ENCODE measurements at places on chromosomes 16 and 17. TPM values are rescaled to one million over a fixed set of nuclear protein-coding genes. Genes with fewer than 3 reads are reported as not detected.

DNA sequence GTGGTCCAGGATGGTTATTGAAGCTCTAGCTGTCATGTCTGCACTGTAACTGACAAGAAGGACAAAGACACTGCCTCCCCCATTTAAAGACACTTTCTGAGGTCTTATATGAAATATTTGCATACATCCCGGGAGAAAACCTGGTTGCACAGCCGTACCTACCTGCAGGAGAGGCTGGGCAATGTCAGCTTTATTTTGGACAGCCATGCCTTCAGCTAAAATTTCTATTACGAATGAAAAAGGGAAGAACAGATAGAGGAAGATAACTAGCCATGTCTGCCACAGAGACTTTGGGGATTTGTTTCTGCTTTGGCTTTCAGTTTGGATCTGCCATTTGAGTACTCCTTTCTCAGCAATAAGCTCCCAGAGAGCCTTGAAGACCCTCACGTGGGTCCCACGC is 19.0 kb downstream of the SLC7A6 start:
- peaks cover 9% of the 10 kb centered on the region for H3K4me1 ChIP-seq
- no peak overlapping the region for H3K4me3 ChIP-seq

DNA sequence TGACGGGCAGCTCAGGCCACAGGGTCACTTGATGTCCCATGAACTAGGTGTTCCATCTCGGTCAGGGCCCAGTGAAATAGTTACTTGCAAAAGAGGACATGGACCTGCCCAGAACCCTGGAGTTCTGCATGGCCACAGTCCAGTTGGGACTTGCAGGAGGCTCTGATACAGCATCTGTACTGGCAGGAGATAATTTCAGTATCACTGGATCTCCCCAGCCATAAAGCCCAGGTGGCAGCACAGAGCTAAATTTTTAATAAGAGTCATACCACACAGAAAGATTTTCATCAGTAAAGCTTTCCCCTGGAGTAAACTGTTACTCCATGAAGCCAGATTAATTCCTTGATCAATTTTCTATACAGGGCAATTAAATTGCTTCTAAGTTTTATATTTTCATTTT is 18.0 kb upstream of the SLC16A5 start:
- H3K4me1 ChIP-seq = peaks cover 5% of the 10 kb centered on the region
- no peaks in the 10 kb centered on the region for H3K27me3 ChIP-seq
- no peaks in the 10 kb centered on the region for H3K36me3 ChIP-seq

DNA sequence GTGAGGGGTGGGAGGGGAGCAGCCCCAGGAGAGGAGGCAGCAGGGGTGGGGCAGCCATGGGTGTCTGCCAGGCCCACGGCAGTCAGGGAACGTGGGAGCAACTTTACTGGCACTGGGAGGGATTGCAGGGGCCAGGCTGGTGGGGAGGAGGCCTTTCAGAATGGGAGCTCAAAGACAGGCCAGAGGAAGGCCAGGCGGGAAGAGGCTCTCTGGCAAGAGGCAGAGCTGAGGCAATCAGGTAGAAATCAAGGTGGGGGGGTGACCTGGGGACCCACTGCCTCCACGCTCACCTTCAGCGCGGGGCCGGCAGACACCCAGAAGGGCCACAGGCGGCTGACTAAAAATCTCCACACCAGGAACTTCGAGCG is 11.9 kb upstream of the GSE1 start:
- no peak overlapping the region for H3K4me3 ChIP-seq
- no peaks in the 10 kb centered on the region for H3K36me3 ChIP-seq
- DNase-seq = no peak
- H3K27ac ChIP-seq = no peak overlapping the region
- peaks cover 14% of the 10 kb centered on the region for H3K4me1 ChIP-seq

GRCh38 chr16:19963301-19963700 is 78.7 kb upstream of the GPRC5B start:
- H3K36me3 ChIP-seq = no peaks in the 10 kb centered on the region
- no peak overlapping the region for H3K4me3 ChIP-seq
- H3K4me1 ChIP-seq = no peaks in the 10 kb centered on the region
- H3K27ac ChIP-seq = no peak overlapping the region
- no peaks in the 10 kb centered on the region for H3K27me3 ChIP-seq
- DNase-seq = no peak

GRCh38 chr16:84948851-84949610 is 62.3 kb downstream of the ZDHHC7 start:
- H3K27me3 ChIP-seq = peaks cover 3% of the 10 kb centered on the region
- DNase-seq = no peak
- H3K27ac ChIP-seq = no peak overlapping the region
- H3K36me3 ChIP-seq = no peaks in the 10 kb centered on the region

GRCh38 chr16:19356024-19356952 is 61.4 kb upstream of the TMC5 start:
- no peaks in the 10 kb centered on the region for H3K4me1 ChIP-seq
- no peaks in the 10 kb centered on the region for H3K36me3 ChIP-seq
- H3K27ac ChIP-seq = no peak overlapping the region
- no peak for DNase-seq

- DNase-seq = no peak
- peaks cover 2% of the 10 kb centered on the region for H3K36me3 ChIP-seq
- H3K4me3 ChIP-seq = no peak overlapping the region
- H3K4me1 ChIP-seq = peaks cover 10% of the 10 kb centered on the region
- no peak overlapping the region for H3K27ac ChIP-seq
- no peaks in the 10 kb centered on the region for H3K27me3 ChIP-seq
These were observed 21.4 kb downstream of the DEXI start for GRCh38 chr16:10920726-10921427.

- DNase-seq = no peak
- H3K4me1 ChIP-seq = no peaks in the 10 kb centered on the region
- no peaks in the 10 kb centered on the region for H3K27me3 ChIP-seq
- H3K4me3 ChIP-seq = no peak overlapping the region
These were observed 64.9 kb upstream of the CORO6 start for GRCh38 chr17:29687596-29687995.

GRCh38 chr16:13970708-13971422 is 50.9 kb downstream of the ERCC4 start:
- no peak for DNase-seq
- no peak overlapping the region for H3K27ac ChIP-seq
- no peaks in the 10 kb centered on the region for H3K27me3 ChIP-seq
- H3K4me1 ChIP-seq = no peaks in the 10 kb centered on the region
- H3K4me3 ChIP-seq = no peak overlapping the region

GRCh38 chr17:71632328-71632727 is 488.5 kb upstream of the SOX9 start:
- H3K4me1 ChIP-seq = peaks cover 31% of the 10 kb centered on the region
- H3K4me3 ChIP-seq = no peak overlapping the region
- peak; percentile 81 for DNase-seq

GRCh38 chr16:9318764-9319163 is 227.3 kb downstream of the HAPSTR1 start:
- H3K4me3 ChIP-seq = no peak overlapping the region
- H3K4me1 ChIP-seq = no peaks in the 10 kb centered on the region
- no peaks in the 10 kb centered on the region for H3K27me3 ChIP-seq
- no peaks in the 10 kb centered on the region for H3K36me3 ChIP-seq
- no peak overlapping the region for H3K27ac ChIP-seq

DNA sequence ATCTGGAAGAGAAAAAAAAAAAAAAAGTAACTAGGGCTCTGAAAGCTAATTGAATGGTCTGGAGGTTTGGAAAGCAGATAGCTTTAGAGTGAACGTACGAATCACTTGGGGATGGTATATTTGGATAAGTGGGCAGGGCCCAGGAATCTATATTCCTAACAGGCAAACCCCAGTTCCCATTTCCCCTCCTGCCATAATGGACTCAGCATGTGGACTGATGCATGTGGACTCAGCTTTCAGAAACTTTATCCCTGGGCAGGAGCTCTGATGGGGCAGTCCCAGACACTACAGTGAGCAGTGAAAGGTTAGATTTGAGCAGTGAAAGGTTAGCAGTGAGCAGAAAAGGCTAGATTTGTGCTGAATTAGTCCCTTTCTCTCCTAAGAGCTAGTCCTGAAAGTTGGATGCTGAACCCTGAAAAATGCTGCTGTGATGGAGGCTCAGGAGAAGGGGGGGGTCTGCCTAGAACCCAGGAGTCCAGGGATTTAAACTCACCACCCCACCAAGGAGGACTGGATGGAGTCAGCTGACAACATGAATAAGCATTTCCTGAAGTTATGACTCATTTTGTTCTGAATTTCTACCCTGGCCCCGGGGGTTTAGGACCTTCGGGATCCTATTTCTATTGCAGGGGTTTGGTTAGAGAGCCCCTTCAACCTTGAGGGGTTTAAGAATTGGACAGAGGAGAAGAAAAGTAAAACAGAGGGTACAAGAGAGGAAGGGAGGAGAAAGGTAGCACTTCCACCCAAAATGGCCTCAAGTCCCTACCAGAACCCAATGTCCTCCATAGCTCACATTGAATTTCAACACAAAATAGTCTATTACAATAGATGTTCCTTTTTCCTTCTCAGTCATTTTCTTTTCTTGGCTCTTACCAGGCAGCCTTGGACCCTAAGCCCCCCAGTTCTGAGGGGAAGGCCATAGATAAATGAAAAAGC is 10.3 kb upstream of the FZD2 start:
- peak; percentile 50 for DNase-seq
- no peak overlapping the region for H3K4me3 ChIP-seq
- H3K27ac ChIP-seq = peak overlapping the region; percentile 72
- no peaks in the 10 kb centered on the region for H3K27me3 ChIP-seq

DNA sequence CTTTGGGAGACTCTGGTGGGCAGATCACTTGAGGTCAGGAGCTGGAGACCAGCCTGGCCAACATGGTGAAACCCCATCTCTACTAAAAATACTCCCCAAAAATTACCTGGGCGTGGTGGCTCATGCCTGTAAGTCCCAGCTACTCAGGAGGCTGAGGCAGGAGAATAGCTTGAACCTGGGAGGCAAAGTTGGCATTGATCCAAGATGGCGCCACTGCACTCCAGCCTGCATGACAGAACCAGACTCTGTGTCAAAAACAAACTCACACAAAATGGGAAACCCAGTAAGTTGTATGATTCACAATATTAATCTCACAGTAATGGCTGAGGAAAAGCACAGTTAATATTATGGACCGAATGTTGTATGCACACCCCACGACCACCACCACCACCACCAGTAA is 24.3 kb downstream of the WSB1 start:
- H3K27ac ChIP-seq = no peak overlapping the region
- no peaks in the 10 kb centered on the region for H3K27me3 ChIP-seq
- H3K4me3 ChIP-seq = no peak overlapping the region
- peaks cover 11% of the 10 kb centered on the region for H3K4me1 ChIP-seq

DNA sequence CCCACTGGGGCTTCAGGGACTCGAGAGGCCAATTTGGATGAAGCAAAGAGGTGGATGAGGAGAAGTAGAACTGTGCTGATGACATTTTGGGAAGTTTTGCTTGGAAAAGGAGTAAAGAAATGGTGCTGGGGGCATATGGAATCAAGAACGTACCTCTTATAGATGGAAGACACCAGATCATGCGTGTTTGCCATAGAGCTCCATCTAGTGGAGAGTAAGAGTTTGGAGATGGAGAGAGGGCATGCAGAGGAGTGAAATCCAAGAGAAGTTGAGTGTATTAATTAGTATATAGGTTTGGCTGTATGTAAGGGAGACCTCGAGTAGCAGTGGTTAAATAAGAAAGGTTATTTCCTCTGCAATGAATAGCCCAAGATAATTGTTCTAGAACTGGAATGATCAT is 56.0 kb downstream of the SHISA6 start:
- no peak for DNase-seq
- no peaks in the 10 kb centered on the region for H3K4me1 ChIP-seq
- H3K36me3 ChIP-seq = no peaks in the 10 kb centered on the region
- H3K27me3 ChIP-seq = no peaks in the 10 kb centered on the region
- H3K27ac ChIP-seq = no peak overlapping the region

- no peak overlapping the region for H3K4me3 ChIP-seq
- no peak for DNase-seq
- H3K27me3 ChIP-seq = no peaks in the 10 kb centered on the region
- no peaks in the 10 kb centered on the region for H3K4me1 ChIP-seq
- H3K36me3 ChIP-seq = no peaks in the 10 kb centered on the region
These were observed 5.0 kb upstream of the SLC25A35 start for GRCh38 chr17:8300226-8300625.

DNA sequence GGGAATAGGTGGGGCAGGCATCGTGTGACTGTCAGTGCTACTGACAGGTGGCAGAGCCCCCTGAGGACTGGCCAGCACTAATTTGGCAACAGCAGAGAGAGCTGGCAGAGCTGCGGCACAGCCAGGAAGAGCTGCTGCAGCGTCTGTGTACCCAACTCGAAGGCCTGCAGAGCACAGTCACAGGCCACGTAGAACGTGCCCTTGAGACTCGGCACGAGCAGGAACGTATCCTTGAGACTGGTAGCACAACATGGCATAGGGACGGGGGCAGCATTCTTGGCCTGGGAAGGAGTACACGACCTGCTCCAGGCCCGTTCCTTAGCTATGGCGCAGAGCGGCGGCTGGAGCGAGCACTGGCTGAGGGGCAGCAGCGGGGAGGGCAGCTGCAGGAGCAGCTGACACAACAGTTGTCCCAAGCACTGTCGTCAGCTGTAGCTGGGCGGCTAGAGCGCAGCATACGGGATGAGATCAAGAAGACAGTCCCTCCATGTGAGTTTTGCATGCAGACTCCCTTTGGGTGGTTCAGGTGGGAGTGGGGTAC is 3.0 kb upstream of the NRN1L start:
- no peak overlapping the region for H3K27ac ChIP-seq
- peaks cover 6% of the 10 kb centered on the region for H3K4me1 ChIP-seq
- no peaks in the 10 kb centered on the region for H3K27me3 ChIP-seq
- H3K36me3 ChIP-seq = peaks cover 36% of the 10 kb centered on the region
- no peak overlapping the region for H3K4me3 ChIP-seq
- DNase-seq = no peak

- DNase-seq = no peak
- peaks cover 12% of the 10 kb centered on the region for H3K27me3 ChIP-seq
- H3K27ac ChIP-seq = no peak overlapping the region
- H3K4me1 ChIP-seq = peaks cover 3% of the 10 kb centered on the region
These were observed 4.5 kb downstream of the MFSD6L start for GRCh38 chr17:8794636-8795035.

- no peaks in the 10 kb centered on the region for H3K27me3 ChIP-seq
- no peaks in the 10 kb centered on the region for H3K36me3 ChIP-seq
- no peak overlapping the region for H3K4me3 ChIP-seq
- H3K27ac ChIP-seq = no peak overlapping the region
These were observed 256.6 kb upstream of the MYOCD start for GRCh38 chr17:12409082-12409481.

DNA sequence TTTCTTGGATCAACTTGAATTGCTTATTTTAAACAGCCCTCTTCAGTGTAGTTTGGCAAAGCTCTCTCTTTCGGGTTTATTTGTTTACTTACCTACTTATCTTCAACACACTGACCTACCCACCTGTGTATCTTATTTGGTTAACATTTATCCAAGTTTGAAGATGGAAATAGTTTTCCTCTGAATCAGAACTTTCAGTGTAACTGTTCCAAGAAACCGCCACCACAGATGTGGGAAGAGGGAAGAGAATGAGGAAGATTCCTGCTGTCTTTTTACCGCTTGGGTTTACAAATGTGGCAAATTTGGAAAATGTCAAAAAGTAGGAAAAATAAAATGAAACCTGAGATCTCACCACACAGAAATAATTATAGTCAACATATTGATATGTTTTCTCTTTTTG is 115.8 kb downstream of the MSI2 start:
- no peak overlapping the region for H3K27ac ChIP-seq
- peaks cover 27% of the 10 kb centered on the region for H3K4me1 ChIP-seq
- no peaks in the 10 kb centered on the region for H3K27me3 ChIP-seq
- H3K4me3 ChIP-seq = no peak overlapping the region
- peak; percentile 70 for DNase-seq

BMERB1 gene
- total RNA-seq = 20.1 TPM

CENPX gene
- total RNA-seq = 26.7 TPM

PIPOX gene
- total RNA-seq = 1.8 TPM

TIGD7 gene
- total RNA-seq = 4.4 TPM

CA4 gene
- total RNA-seq = not detected

BIRC5 gene
- 5.8 TPM for total RNA-seq

CHST4 gene
- not detected for total RNA-seq

AOC2 gene
- total RNA-seq = 5.0 TPM

GPR142 gene
- total RNA-seq = not detected
